ENCODE measurements at places on chromosomes 7 and 10. TPM values are rescaled to one million over a fixed set of nuclear protein-coding genes. Genes with fewer than 3 reads are reported as not detected.

Gene ANKRD30A
- not detected for total RNA-seq

Gene REPIN1
- total RNA-seq: 212 TPM

Gene PPP2R2D
- total RNA-seq: 45.0 TPM

Gene FAM131B
- 15.0 TPM for total RNA-seq

DNA sequence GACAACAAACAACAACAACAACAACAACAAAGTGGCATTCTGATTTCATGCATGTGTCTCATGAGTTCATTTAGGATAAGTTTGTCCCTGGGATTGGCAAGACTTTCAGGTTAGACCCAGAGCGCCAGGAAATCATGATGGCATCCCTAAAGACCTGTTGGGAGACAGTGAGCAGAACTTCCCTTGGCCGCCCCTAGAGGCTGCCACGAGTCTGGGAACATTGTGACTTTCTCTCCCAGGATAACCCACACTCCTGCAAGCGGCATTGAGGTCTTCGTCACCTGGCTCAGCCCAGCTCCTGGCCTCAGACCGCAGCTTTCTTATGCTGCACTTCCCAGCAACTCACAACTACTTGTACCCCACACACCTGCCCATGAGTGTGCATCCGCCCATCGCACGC, 80.5 kb upstream of the RNF32 start:
- DNase-seq: no peak

DNA sequence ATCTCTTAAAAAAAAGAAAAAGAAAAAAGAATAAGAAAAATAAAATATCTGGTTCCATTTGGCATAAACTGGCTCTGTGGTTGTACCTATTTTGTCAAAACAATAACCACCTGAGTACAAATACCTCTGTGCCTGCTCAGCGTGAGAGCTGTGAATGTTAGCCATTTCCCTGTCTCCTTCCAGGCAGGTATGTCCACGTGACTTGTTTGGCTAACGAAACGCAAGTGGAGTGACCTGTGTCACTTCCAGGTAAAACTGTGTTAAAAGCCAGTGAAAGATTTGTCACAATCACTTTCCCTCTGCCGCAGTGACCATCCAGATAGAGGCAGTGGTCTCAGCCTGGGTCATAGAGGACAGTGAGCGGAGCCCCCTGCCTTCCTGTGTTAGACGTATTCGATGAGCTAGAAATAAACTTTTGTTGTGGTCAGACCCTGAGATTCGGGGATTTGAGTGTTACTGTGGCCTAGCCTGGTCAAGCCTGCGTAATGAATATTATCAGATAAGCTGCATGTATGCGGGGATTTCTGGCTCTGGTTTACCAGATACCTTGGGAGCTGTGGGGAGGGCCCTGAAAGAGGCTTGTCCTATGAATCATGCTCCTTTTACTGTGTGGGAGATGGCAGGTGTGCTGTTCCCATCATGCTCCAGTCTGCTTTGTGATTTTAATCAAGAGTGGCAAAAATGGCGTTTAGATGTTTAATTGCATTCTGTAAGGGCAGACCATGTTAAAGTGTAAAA, 3.8 kb downstream of the PTER start:
- DNase-seq: no peak

GRCh38 chr10:65968437-65968836, 957.4 kb upstream of the LRRTM3 start:
- DNase-seq: no peak

- DNase-seq: no peak
These were observed 83.1 kb downstream of the VPS41 start for GRCh38 chr7:38825721-38826440.

DNA sequence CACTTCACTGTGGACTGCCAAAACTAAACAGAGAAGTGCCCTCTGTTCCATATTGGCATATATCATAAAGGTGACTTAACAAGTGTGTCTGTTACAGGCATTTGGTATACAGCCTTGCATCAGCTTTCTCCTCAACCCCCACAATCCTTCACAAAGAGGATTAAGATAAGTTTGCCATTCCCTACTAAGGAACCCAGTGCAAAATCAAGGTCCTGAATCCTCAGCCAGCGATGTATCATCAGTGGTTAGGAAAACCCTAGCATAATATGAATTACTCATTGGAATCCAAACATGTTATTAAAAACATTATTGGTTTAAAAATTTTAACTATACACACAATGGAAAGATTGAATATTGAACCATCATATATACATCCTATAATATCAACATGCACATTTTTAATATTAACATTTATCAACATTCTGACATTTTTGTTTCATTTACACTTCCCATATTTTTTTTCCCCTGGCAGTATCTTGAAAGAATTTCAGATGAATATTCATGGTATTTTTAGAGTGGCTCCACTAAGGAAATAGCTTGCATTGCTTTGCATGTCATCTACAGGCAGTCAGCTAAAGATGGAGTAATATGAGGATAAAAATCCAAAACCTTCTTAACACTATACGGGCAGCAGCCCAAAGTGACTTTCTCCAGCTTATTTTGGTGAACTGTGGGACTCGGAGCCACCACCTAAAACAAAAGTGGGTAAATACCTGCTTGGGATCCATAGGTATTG, 215.6 kb upstream of the CHRM2 start:
- no peak for DNase-seq

- DNase-seq: no peak
These were observed 103.7 kb upstream of the HGF start for GRCh38 chr7:81873559-81873958.

All from neural crest cell (in vitro differentiated cells).